Caudate nucleus (tissue), 63 donors: ENCODE measurements at places on chromosomes 12 and 14.

DNA sequence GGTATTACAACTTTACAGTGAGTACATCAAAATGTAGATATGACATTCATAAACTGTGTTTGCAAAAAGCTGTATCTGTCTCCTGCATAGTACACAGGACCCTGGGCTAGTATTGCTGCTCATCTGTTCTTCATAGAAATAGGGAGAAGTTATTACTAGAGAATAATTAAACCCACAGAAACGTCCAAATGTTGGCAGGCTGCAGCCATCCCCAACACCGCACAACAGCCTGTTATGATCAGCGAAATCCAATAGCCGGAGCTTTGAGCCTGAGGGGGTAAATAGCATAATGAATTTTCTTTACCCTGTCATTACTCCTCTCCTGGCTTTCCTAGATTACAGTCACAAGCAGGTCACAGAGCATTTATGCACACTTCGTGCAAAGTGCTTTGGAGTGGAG lies 178.0 kb downstream of the DACT1 start:
- no peak for DNase-seq

DNA sequence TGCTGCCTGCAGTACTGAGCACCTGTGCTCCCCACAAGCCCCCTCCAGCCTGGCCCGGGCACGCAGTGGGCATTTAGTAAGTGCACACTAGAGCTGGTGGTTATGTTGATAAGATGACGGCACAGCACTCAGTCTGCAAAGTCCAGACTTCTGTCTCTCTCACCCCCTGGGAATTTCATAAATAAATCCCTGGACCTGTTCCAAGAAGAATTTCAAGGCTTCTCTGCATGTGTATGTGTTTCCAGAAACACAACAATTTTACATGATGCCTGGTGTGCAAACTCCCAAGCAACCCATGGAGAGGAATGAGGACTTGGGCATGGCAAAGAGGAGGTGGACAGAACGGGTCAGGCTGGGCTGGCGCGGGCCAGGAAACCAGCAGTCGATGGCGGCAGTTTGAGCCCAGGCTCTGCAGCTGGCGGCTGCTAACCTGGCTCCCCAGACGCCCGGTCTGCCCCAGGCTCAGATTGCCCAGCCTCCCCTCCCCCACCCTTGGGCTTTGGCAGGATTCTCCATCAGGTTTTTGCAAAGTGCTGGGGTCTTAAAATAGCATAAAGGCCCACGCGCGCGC lies 10.4 kb upstream of the ACVR1B start:
- DNase-seq = no peak

DNA sequence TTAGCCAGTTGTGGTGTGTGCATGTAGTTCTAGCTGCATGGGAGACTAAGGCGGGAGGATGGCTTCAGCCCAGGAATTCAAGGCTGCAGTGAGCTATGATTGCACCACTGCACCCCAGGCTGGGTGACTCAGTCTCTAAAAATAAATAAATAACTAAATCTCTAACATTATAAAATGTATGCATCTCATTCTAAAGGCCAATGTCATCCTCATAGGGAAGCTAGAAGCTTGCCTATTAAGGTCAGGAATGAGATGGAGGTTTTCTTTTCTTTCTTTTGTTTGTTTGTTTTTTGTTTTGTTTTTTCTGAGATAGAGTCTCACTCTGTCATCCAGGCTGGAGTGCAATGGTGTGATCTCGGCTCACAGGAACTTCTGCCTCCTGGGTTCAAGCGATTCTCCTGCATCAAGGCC lies 48.8 kb upstream of the PAPLN start:
- no peak for DNase-seq

DNA sequence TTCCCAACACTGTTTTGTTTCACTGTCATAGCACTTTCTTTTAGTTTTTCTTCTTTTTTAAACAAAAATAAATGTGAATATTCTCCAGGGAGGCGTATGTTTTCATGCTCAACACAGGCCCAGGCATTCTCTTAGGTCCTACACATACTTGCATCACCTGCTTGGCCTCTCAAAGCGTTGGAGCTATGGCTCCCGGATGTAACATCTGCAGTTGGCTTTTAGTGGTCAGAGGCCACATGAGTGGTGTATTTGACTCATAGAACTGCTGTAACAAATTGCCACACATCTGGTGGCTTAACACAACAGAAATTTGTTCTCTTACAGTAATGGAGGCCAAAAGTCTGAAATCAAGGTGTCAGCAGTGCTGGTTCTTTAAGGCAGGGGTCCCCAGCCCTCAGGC lies 44.6 kb upstream of the VRK1 start:
- DNase-seq = no peak

- no peak for DNase-seq
These were observed 25.5 kb downstream of the ZNF664 start for GRCh38 chr12:123998344-123998990.

- DNase-seq = no peak
These were observed 92.2 kb upstream of the ATF7IP start for GRCh38 chr12:14272956-14273912.

DNA sequence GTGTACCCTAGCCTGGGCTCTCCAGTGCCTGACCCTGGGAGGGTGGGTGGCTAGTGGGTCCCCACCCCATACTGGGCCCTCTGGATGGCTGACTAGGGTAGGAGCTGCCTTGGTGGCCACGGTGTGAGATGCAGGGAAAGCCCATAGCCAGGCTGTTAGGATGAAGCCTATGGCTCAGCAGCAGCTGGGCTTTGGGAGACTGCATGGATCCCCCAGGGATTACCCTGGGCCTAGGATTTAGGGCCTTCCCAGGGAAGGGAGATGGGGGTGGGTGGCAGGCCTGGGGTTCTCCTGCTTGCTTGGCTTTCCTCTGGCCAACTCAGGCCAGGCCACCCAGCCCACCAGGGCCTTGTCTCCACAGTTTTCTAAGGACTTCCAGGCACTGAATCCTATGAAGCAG lies 6.3 kb downstream of the GSTZ1 start:
- DNase-seq = no peak
